Stimulated activated CD4-positive, alpha-beta T cell treated with anti-CD3 and anti-CD28 coated beads, Interleukin-4, amount 100 ng/mL, for 48 hours (primary cell): ENCODE measurements at places on chromosomes 3 and 15.

DNA sequence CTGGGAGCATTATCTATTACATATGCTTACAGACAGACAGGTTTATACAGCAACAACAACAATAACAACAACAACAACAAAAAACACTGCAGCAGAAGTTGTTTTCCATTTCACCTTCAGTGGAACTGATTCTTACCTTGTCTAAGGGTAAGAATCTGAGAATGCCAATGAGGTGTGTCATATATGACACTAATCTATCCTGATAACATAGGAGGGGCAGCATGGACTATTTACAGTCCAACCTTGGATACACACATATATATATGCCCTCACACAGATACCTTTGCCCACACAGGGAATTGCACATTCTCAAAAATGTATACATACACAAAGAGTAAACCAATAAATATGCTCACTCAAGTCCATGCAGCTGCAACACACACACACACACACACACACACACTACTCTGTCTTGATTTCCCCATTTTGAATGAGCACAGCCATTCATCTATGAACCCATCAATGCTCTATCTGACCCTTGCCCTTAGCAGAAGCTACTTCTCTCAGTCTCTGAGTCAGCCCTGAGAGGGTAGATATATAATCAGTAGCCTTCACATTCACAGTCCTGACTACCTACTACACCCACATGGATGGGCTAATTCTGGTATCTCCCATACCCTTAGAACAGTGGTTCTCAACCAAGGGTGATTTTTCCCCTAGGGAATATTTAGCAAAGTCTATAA lies 9.7 kb upstream of the TRANK1 start:
- DNase-seq, result no peak

- DNase-seq, result no peak
These were observed 107.5 kb downstream of the CNTN6 start for GRCh38 chr3:1200371-1200770.

DNA sequence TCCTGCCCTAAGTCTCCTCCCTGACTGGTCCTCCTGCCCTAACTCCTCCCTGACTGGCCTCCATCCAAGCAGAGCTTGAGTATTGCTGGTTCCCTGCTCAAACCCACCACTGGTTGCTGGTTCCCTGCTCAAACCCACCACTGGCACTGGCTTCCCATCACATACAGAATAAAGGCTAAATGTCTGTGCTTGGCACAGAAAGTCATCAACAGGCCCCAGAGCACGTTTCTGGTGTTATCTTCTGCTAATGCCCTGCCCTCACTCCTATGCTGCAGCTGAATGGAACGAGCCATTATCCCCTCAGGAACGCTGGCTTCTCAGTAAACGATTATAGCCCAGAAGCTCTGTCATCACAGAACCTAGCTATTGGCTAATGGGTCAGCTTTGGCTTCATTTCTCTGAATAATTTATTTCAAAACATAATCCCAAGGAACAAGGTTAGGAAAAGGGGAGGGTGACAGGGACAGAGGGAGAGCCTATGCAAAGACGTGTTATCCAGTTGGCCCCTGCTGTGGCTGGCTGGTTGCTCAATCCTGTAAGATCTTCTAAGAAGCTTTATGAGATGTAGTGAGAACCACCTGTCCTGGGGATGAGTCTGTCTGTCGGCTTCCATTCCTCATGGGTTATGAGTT lies 6.3 kb upstream of the MUC20 start:
- no peak for DNase-seq

- DNase-seq, result no peak
These were observed 43.6 kb downstream of the DNAH12 start for GRCh38 chr3:57500506-57500905.
